ENCODE measurements at places on chromosomes 13 and 19. TPM values are rescaled to one million over a fixed set of nuclear protein-coding genes. Genes with fewer than 3 reads are reported as not detected.

The CDC42EP5 gene
- 1.7 TPM for total RNA-seq

GRCh38 chr13:44231786-44232516 is 141.7 kb upstream of the SERP2 start:
- DNase-seq, result peak; percentile 78

The SLC1A5 gene
- total RNA-seq, result 215 TPM

The TEX26 gene
- total RNA-seq, result not detected

DNA sequence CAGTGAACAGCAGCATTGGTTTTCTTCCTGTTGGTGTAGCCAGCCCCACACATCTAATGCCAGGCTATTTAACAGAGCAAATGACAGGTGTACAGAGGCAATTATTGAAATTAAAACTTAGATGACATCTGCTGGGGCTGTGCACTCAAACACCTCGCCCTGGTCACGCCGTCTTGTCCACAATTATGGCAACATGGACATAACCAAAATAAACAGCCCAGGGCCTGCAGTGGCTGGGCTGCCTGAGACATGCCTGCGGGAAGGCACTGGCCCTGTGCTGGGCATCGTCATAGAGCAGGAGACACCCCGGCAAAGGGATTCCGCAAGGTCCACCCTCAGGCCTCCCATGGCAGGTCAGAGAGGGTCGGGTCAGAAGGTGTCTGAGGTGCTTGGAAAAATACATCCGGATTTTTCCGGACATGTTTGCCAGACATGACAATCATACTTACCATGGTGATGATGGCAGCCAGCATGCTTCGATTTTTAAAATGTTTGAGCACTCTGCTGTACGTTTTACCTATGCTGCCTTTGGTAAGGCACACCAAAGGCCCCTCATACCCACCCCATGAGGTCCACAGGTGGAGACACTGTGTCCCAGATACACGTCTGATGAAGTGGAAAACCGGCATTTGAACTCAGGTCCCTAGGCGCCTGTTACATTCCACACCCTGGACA is 47.8 kb downstream of the TSHZ3 start:
- DNase-seq, result no peak

The CD37 gene
- total RNA-seq, result not detected

DNA sequence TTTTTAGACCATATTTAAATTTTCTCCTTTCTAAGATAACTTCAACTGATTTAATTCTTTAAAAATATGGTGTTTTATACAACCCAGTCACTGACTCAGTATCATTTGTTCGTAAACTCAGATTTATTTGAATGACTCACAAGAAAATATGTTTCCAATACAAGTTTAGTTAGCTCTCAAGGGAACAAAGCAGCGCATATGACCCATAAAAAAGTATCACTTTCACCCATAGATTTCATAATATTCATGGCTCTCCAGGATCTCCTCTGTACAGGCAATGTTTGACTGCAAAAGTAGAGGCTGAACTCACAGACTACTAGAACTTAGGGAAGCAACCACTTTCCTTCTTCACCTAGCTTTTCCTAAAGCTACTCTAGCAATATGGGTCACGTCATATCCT is 405.6 kb upstream of the PCDH9 start:
- DNase-seq, result no peak

DNA sequence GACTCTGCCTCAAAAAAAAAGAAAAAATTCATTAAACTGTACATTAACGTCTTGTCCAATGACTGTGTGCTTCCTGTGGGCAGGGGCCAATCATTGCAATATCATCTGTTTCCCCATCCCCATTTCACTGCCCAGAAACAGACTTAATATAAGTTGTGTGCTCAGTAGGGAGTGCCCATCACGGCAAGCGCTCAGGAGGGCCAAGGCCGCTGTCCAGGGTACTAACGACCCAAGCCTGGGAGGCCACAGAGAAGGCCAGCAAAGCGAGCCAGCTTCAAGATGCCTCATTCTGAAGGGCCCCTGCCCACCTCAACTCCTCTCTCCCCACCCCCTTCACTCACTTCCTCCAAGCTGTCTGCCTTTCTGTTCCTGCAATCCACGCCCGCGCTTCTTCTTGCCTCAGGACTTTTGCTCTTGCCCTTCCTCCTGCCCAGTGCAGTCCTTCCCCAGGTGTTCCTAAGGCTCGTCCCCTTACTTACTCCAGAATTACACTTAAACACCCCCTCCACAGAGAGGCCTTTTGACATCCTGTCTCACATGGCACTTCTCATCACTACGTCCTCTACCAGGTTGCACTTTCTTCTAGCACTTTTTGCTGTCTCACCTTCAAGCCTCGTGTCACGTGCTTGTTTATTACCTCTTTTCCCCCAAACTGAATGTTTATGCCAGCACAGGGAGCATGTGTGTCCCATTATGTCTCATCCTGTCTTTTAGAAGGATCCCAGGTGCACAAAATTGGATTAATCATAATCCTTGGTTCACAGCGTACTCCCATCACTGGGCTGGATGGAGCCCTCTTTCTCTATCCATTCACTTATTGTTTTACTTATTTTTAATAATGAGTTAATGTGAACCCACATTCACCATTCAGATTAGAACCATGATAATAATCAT is 11.3 kb upstream of the POU2F2 start:
- DNase-seq, result no peak

The PTH2 gene
- not detected for total RNA-seq

DNA sequence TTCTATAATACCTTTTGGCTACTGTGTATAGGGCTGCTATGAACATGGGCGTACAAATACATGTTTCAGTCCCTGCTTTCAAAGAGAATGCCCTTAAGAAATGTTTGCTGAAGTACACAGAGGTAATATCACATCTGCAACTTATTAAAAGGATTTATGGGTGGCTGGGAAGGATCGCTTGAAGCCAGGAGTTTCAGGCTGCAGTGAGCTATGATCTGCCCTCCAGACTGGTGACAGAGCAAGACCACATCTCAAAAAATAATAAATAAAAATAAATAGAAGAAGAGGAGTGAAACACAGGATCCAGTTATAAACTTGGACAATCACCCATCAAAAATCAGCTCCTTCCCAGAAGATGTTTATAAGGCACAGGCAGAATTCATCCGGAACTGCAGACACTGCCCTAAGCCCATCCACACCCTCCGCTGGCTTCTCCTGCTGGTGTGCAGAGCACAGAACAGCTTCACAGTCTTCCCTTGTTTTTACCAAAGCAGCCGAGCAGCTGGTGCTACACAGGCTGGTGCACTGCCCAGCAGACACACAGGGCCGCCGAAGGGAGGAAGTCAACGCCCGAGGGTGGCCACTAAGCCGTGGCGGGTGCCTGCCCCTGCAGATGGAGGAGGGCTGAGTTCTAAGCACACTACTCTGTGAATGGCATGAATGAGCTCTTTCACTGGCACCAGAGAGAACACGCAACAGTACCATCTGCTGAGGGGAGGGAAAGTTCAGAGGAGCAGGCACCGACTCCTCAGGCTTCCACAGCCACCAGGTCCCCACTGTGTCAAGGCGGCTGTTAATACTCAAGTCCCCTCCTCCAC is 44.0 kb downstream of the BRD4 start:
- DNase-seq, result no peak

DNA sequence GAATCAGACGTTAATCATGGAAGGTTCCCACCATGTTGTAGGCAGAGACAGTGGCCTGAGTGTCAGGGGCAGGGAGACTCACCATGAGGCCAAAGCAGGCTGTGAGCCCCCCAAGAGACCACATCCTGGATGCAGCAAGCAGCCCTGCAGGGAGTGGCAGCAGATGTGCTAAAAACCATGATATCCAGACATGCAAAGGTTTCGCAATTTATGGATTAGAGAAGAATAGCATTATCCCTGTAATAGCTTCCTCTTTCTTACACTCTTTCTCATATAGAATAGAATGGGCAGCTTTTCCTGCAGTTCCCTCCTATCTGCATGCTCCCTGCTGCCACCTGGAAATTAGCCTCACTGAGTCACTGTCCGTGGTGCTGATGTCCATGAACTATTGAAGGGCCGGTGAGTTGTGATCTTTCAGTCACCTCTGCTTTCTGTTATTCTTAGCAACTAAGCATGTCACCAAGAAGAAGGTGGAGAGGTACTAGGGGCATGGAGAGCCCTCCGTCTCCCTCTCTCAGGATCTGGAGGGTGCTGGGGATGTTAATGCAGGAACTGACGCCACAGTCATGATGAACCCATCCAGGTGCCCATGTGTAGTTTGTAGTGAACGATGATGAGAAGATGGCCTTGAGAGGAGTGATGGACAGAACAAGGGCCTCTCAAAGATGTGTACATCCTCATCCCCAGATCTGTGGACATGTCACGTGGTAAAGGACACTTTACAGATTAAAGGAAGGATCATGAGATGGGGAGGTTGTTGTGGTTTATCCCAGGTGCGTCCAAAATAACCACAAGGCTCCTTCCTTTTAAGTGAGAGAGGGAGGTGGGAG is 9.9 kb downstream of the CEACAM4 start:
- no peak for DNase-seq

DNA sequence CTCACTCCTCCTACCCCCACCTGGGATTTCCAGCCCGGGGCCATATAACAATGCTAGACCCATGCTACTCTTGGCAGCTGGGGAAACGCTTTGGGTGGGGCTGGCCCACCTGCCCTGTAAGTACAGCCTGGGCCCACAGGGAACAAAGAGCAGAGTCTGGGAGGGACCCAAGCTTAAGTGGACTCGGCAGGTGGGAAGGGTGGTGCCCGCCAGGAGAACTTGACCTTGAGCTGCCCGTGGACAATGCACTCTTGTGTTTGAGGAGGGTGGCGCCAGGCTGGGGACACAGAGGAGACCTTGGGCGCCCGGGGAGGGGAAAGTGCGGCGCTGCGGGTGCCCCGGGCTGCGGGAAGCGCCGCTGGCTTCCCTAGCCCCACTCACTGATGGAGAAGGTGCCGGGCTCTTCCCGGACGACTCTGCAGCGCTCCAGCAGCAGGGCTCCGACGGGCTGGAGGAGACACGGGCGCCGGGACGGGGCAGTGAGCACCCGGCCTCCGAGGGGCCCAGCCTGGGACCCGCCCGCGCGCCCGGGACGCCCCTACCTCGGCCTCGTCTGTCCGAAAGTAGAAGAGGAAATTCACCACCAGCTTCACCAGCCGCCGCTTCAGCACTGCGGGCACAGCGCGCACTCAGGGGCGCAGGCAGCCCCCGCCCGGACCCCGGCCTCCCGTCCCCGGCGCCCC is 607 bp downstream of the PLEKHJ1 start:
- no peak for DNase-seq

- DNase-seq, result no peak
Measured at GRCh38 chr13:108363666-108364065, 94.1 kb downstream of the TNFSF13B start.

DNA sequence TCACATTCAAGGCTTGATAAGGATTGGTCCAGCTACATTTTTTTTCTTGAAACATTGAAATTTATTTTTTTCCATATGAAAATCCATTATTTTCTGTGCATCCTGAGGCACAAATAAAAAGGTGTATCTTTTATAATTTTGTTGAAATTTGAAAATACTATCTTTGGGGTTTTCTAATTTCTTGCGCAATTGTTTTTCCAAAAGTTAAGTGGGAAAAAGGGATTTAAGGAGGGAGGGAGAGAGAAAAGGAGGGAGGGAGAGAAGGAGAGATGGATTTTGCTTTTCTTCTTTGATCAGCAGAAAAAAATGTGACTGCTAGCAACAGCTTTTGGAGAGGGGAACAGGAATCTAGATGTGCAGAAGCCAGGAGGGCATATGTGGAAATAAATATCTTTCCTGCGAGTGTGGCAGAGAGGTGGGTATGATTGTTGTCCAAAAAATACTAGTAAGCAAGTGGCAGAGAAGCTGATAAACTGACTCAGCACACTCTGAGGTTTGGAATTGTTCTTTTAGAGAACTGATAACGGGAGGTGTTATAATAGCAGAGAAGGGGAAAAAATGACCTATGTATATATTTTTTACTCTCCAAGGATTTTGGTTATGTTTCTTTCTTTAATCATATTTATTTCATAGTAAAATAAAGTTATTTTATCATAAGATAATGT is 61.2 kb upstream of the EDNRB start:
- no peak for DNase-seq

- no peak for DNase-seq
Measured at GRCh38 chr19:19155495-19156219, 14.4 kb downstream of the MEF2B start.

- DNase-seq, result no peak
Measured at GRCh38 chr19:38064661-38065425, 157.8 kb downstream of the SIPA1L3 start.
